ENCODE measurements at places on chromosomes 6 and 20. TPM values are rescaled to one million over a fixed set of nuclear protein-coding genes. Genes with fewer than 3 reads are reported as not detected.

The TBX18 gene
- 10.3 TPM for polyA plus RNA-seq

The FAM209A gene
- 0.30 TPM for polyA plus RNA-seq

The APMAP gene
- polyA plus RNA-seq = 113 TPM

The SEMG1 gene
- polyA plus RNA-seq = not detected

- DNase-seq = no peak
These were observed 411.9 kb upstream of the SPTLC3 start for GRCh38 chr20:12596863-12597262.

- no peak for DNase-seq
These were observed 70.2 kb upstream of the CCDC167 start for GRCh38 chr6:37569743-37570481.

GRCh38 chr20:33659341-33660034 is 2.6 kb upstream of the C20orf144 start:
- DNase-seq = no peak

GRCh38 chr20:39751557-39752137 is 789.5 kb downstream of the DHX35 start:
- DNase-seq = no peak

DNA sequence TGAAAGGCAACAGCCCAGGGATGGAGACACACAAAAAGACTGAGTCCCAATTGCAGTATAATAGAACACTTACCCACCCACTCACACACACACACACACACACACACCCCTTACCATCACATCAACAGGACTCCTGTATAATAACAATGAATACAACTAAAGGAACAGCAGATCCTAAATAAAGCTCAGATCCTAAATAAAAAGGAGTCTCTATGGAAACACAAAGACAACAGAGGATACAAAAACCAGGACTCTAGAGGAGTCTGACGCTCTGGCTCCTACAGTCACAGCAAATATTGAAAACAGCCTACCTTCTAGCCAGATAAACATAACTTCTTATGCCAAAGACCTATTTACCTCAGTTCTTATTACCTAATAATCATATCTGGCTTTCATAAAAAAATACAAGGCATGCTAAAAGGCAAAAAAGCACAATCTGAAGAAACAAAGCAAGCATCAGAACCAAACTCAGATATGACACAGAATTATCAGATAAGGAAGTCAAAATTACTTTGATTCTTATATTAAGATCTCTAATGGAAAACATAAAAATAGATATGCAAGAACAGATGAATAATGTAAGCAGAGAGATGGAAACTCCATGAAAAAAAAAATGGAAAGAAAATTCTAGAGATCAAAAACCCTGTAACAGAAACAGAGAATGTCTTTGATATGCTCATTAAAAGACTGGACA is 134.9 kb downstream of the MMUT start:
- DNase-seq = no peak

DNA sequence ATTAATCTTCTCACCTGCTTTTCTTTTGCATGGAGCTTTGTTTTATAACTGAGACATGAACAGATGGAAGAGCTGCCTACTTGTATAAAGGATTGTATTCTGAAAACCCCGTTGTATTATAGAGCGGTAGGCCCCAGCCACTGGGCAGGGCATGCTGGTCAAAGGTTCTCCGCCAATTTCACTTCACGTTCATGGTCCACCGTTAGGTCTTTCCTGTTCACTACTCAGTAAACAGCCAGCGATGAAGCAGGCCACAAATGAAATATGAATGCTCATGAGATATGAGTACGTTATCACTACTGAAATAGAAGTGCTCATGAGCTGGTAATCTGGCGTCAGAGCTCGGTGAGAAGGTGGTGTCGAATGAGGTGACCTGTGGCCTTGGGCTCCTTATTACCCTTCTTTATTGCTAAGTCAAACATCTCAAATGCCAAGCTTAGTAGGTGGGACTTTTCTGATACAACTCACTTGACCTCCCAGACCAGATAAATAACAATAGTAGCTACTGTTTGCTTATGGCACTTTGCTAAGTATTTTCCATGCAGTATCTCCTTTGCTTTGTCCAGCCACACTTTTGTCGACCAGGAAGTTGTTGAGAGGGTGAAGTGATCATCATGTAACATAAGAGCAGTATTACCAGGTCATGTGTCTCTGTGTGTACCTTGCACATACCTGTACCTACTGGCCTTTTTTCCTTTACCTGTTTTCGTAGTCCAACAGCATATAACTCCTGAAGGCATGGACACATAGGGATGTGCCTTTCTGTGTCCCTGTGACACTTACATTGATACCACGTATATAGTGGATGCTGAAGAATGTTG is 16.7 kb downstream of the EDN3 start:
- no peak for DNase-seq

DNA sequence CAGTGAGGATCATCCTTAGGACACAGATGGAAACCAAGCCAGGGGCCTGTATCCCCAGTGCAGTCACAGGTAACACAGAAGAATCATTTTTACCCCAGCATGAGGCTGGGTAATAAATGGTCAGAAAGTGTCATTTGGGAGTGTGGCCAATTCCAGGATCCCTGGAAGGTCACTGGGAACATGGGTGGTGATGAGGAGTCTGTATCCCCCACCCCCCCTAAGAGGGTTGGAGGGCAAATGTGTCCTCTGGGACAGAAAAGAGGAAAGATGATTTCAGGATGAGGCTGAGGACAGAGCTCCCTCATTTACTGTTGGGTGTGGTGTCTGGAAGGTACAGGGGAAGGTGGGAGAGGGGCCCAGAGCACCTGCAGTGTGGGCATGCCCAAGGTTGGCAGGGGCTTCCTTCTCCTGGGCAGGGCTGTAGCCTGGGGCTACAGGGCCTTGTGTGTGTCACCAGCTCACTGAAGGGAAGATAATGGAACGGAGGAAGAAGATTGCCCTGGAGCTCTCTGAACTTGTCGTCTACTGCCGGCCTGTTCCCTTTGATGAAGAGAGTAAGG is 34.5 kb downstream of the PLCG1 start:
- no peak for DNase-seq

GRCh38 chr6:20833881-20834515 is 299.7 kb downstream of the CDKAL1 start:
- DNase-seq = no peak

DNA sequence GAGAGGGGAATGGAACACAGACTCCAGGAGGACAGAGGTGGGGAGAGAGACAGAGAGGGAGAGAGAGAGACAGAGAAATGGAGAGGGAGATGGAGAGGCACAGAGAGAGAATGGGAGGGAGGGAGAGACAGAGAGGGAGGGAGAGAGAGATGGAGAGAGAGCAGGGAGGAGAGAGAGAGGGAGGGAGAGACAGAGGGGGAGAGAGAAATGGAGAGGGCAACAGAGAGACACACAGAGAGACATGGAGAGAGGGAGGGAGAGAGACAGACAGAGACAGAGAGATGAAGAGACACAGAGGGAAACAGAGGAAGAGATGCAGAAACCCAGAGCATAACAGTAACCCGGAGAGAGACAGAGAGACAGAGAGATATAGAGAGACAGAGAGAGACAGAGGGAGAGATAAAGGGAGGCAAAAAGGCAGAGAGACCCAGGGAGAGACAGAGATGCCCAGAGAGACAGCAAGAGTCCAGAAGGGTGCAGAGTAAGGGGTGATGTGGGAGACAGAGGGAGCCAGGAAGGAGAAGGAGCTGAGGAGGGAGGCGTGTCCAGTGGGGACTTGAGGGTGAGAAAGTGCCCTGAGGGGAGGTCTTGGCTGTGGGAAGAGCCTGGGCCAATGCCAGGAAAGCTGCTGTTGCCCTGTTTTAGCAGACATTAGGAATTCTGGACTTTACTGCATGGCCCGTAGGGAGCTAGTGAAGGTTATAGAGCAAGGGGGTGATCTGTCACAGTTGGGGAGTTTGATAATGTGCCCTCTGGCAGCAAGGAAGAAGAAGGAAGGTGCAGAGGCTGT is 78.3 kb downstream of the SRC start:
- DNase-seq = no peak

- DNase-seq = no peak
These were observed 7.9 kb upstream of the SIRPA start for GRCh38 chr20:1887321-1887720.

Data from right renal pelvis (tissue), 4 donors.